ENCODE measurements at places on chromosomes 16 and 17. TPM values are rescaled to one million over a fixed set of nuclear protein-coding genes. Genes with fewer than 3 reads are reported as not detected.

The PRSS33 gene
- not detected for polyA plus RNA-seq

GRCh38 chr16:66188917-66189725 lies 177.4 kb upstream of the CDH5 start:
- H3K27me3 ChIP-seq, result no peaks in the 10 kb centered on the region
- H3K4me3 ChIP-seq, result no peak overlapping the region
- DNase-seq, result no peak
- no peaks in the 10 kb centered on the region for H3K36me3 ChIP-seq
- H3K27ac ChIP-seq, result no peak overlapping the region

- no peak for DNase-seq
- no peaks in the 10 kb centered on the region for H3K27me3 ChIP-seq
- H3K4me1 ChIP-seq, result peaks cover 66% of the 10 kb centered on the region
- peaks cover 40% of the 10 kb centered on the region for H3K36me3 ChIP-seq
- no peak overlapping the region for H3K4me3 ChIP-seq
These were observed 25.7 kb downstream of the MINK1 start for GRCh38 chr17:4858882-4859260.

GRCh38 chr16:5865236-5865635 lies 767.6 kb upstream of the EEF2KMT start:
- DNase-seq, result no peak
- no peak overlapping the region for H3K4me3 ChIP-seq
- no peak overlapping the region for H3K27ac ChIP-seq

- no peaks in the 10 kb centered on the region for H3K4me1 ChIP-seq
- H3K36me3 ChIP-seq, result no peaks in the 10 kb centered on the region
- H3K4me3 ChIP-seq, result no peak overlapping the region
- no peak for DNase-seq
- H3K27ac ChIP-seq, result no peak overlapping the region
These were observed 128.0 kb downstream of the IRF8 start for GRCh38 chr16:86026916-86027315.

The CSH1 gene
- not detected for polyA plus RNA-seq
